PC-3 (cell line): ENCODE measurements at places on chromosomes 11 and 22. TPM values are rescaled to one million over a fixed set of nuclear protein-coding genes. Genes with fewer than 3 reads are reported as not detected.

CHRM1 gene
- not detected in 2 replicates for total RNA-seq

- no peak for DNase-seq
These were observed 87.8 kb upstream of the BMAL1 start for GRCh38 chr11:13189561-13190426.

CRYBB2 gene
- not detected in 2 replicates for total RNA-seq

GRCh38 chr11:4887591-4887990, 5.9 kb downstream of the OR51T1 start:
- no peak for DNase-seq

GRCh38 chr11:63882555-63883242, 34.3 kb downstream of the RCOR2 start:
- no peak for DNase-seq
